ENCODE measurements at places on chromosomes 6 and 20. TPM values are rescaled to one million over a fixed set of nuclear protein-coding genes. Genes with fewer than 3 reads are reported as not detected.
A peak's percentile ranks its signal among the peaks of the same experiment; 100 is the strongest.

DNA sequence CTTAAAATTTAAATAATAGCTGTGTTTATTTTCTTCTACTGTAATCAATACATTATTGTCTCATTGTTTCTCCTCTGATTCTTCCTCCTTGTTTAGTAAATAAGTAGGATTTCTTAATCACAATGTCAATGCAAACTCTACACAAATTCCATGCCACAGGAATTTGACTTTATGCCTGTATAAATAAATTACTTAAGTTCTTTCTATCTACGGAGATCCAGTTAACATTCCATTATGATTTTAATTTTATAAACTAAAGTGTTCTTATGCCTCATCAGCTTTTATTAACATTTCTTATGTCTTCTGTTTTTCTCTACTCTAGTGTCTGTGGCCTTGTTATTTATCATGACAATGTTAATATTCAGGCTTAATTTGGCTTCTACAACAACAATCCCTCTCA lies 1169.2 kb downstream of the GRIK2 start:
- DNase-seq: no peak

- DNase-seq: no peak
Observed at GRCh38 chr6:30913721-30914075, 340 bp upstream of the VARS2 start.

- no peak for DNase-seq
Observed at GRCh38 chr20:19381947-19382346, 169.5 kb downstream of the SLC24A3 start.

DNA sequence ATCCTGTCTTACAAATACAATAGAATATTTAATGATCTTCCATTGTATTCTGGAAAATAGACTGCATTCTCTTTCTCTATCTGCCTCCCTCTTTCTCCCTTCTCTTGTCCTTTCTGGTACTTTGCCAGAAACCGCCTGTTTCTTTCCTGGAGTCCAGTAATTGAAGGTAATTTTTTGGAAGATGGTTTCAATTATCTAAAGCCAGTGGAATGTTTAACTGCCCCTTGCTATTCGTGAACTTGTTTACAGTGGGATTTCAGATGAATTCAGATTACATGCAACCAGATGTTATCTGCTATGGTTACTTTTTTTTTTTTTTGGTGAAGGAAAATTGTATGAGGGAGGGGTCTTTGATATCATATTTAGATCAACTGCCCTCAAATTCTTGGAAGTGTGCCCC lies 655.5 kb upstream of the FLRT3 start:
- DNase-seq: no peak

GRCh38 chr6:169810066-169810989 lies 58.9 kb downstream of the ERMARD start:
- no peak for DNase-seq

DNA sequence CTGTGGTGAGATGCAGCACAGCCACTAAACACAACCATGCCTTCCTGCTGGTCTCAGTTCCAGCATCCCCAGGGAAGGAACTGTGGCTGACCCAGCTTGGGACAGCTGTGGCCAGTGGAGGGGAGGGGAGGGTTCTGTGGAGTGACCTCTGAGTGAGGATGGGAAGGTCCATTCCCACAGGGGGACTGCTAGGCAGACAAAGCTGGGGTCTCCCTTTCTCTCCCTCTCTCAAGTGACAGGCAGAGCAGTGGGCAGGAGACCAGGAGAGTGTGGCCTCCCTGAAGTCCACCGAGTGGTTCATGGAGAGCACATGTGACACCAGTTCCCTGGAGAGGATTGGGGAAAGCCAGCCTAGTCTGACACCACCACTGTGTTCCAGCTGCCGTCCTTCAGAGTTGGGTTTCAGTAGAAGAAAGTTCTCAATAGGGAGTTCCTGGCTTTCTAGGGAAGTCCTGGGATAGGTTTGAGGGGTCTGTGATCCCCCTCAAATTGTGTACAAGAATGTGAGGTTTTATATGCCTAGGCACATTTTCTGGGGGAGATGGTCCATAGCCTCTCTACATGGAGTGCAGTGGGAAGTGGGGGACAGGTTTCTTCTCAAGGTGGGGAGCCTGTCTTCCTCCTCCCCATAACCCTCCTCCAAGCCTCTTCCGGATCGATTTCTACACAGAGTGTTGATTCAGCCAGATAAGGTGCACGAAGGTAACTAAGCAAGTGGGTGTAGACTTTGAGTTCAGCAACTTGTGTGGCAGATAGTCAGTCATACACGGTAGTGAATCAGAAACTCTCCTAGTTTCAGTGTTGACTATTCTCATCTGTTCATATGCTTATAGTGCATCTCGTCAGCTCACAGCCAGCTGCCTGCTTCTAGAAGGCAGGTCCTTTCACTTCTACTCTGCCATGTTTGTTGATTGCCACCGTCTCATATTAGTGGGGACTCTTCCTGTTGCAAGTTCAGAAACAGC lies 18.9 kb downstream of the MANBAL start:
- no peak for DNase-seq

DNA sequence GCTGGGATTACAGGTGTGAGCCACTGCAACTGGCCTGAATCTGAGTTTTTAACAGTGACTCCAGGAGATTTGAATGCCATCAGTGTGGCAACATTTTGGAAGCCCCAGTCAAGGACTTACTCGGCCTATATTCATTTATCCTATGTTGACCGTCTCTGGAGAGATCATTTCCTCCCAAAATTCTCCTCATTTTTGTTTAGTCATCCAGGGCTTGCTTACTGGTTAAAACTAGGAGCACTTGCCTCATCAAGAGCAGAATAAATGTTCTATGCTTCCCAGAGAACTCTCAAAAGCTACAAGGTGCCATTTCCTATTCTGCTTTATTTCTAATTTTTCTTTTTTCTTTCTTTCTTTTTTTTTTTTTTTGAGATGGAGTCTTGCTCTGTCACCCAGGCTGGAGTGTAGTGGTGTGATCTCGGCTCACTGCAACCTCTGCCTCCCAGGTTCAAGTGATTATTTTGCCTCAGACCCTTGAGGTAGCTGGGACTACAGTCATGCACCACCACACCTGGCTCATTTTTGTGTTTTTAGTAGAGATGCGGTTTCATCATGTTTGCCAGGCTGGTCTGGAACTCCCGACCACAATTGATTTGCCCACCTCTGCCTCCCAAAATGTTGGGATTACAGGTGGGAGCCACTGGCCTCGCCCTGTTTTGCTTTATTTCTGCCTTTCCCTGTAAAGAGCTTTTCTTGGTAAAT lies 23.4 kb upstream of the TRIM27 start:
- no peak for DNase-seq

DNA sequence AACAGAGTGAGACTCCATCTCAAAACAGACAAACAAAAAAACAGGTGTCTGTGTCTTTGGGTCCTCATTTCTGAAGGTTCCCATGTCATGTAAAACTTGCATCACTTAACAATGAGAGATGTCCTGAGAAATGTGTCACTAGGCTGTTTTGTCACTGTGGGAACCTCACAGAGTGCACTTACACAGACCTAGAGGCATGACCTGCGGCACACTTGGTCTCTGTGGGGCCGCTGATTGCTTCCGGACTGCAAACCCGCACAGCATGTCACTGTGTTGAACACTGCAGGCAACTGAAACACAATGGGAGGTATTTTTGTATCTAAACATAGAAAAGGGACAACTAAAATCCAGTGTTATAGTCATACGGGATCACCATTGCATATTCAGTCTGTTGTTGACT lies 42.3 kb upstream of the TMEM181 start:
- DNase-seq: no peak

GRCh38 chr6:148466158-148466557 lies 123.5 kb downstream of the SASH1 start:
- no peak for DNase-seq

- DNase-seq: no peak
Observed at GRCh38 chr6:53796791-53797190, 2.0 kb downstream of the LRRC1 start.

GRCh38 chr6:34390531-34391472 lies 1.7 kb downstream of the NUDT3 start:
- no peak for DNase-seq

GRCh38 chr20:34703424-34704176 lies 544 bp upstream of the TP53INP2 start:
- no peak for DNase-seq

DNA sequence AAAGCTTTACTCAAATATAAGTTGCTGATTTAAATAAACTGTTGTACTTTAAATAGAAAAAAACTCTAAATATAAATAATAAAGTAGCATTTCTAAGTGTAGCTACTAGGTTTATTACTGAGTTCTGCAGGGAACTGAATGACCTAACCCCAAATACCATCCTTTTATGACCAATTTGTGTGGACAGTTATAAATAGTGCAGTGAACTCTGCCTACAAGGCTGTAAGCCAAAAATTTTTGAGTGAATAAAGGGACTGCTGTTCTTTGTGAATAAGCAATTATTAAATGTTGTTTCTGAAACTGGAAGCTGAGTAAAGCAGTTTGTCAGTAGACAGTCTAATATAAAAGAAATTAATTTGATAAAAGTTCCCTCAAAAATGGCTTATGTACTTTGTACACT lies 90.8 kb upstream of the ELOVL5 start:
- DNase-seq: no peak

DNA sequence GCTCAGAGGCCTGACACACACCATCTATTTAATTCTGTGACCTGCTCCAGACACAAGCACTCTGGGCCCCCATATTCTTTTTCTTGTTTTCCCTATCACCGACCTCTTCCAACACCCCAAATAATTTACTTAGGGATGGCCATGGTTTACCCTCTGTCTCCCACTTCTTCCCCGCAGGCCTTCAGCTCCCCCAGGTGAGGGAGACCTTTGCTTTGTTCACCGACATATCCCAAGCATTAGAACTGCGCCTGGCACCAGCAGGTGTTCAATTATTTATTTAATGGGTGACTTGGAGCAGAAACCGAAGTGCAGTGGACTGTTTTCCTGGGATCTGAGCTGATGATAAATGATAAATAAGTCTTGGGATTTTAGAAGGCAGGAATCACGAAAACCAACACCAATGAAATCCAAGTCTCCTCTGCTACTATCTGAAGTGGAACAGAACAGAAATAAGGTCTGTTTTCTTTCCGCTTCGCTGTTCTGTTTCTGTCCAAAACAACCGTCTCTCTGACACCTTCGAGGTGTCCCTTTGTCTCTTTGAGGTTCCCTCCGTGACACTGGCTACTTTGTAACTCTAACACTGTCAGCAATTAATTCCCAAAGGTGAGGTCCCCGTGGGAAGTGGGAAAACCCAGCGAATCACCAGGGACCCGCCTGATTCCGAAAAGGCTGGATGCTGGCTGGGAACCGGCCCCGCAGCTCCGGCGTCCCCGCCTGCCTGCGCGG lies 1.1 kb upstream of the RIN2 start:
- DNase-seq: no peak

- DNase-seq: no peak
Observed at GRCh38 chr20:46122516-46123481, 4.7 kb downstream of the CD40 start.

DNA sequence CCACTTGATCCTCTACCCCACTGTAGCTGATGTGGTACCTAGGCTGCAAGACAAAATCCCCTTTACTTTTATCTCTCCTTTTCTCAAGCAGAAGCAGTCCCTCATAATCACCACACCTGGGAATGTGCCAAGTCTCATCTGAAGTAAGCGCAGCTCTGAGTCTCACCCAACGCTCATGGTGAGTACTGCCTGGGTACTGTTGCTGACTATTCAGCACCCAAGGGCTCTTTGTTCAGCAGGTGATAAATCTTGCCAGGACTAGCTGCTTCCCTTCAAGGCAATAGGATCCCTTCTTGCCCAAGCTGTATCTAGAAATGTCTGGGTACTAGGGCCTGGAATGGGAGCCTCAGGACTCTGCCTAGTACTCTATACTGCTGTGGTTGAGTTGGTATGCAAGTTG lies 70.9 kb downstream of the GCLC start:
- no peak for DNase-seq

DNA sequence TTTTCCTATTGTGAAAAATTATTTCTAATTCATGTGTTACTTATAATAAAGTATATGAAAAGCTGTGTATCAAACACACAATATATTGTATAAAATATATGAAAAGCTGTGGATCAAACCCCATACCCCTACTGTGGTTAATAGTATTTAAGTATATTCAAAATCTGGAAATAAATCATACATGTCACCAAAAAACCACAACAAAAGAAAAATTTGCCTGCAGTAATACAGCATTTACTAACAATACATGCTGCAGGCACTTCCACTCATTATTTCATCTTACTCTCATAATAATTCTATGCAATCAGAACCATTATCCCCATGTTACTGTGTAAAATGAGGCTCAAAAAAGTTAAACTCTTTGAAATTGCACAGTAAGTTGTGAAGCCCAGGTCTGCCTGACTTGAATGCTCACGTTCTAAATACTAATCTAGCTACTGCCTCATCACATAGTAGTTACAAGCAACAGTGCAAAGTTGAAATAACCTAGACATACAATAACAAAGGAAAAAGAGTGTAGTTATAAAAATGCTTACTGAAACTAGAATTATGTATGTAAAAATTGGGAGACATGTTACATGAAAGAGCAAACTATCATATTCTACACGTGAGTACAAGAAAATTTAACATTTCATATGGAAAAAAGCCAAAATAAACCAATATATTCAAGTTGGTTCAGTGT lies 61.7 kb downstream of the FAM217A start:
- peak; percentile 10 for DNase-seq

The NRSN1 gene
- total RNA-seq: 3.2 TPM

The PPP1R18 gene
- 14.5 TPM for total RNA-seq

The HINT3 gene
- total RNA-seq: 32.6 TPM

The SPINT4 gene
- not detected for total RNA-seq

The TCFL5 gene
- total RNA-seq: 16.3 TPM

The TINAG gene
- not detected for total RNA-seq
